Frontal cortex (tissue), 4 donors: ENCODE measurements at places on chromosomes 5 and 9.

DNA sequence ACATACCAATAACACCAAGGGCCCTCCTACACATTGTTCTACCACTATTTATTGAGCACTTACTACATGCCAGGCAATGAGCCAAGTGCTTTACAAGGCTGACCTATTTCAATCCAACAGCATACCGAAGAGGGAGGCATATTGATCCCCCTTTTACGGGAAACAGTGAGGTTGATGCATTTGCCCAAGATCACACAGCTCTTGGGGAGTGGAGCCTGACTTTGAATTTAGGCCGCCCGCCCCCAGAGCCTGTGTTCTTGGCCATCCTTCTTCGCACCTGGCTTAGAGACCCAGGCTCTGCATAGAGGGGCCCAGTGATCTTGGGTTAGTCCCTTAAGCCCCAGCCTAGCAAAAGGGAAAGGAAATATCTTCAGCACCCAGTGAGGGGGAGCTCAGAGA lies 158.1 kb upstream of the IER5L start:
- DNase-seq = no peak

DNA sequence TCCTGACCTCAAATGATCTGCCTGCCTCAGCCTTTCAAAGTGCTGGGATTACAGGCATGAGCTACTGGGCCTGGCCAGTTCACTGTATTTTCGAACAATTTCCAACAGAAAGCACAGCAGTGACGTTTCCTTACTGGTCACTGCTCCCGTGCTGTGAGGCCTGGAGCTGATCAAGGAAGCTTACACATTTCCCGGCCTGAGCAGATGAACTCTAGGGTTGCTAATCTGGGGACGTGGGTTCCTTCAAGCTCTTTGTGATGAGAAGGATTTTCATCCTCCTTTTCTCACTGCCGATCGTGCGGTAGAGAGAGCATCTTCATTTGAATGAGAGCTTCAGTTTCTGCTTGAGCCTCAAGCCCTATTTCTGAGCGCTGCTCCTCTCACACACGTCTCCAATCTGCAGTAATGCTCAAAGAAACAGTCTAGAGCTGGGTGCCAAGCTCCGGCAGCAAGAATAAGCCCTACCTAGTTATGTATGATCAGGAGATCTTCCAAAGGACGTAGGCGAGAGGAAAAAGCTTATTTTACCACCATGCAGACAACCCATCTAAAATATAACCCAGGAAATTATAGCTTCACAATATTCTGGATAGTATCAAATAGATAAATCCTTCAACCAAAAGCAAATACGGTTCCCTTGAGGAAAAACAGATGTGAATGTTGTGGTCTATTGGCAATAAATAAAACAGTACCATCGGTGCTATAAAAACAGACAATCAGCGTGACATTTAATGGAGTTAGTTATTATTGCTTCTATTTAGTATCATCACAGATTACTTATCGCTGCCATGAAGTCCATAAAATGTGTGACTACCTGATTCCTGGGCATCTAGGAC lies 7.3 kb upstream of the SPATA24 start:
- no peak for DNase-seq

DNA sequence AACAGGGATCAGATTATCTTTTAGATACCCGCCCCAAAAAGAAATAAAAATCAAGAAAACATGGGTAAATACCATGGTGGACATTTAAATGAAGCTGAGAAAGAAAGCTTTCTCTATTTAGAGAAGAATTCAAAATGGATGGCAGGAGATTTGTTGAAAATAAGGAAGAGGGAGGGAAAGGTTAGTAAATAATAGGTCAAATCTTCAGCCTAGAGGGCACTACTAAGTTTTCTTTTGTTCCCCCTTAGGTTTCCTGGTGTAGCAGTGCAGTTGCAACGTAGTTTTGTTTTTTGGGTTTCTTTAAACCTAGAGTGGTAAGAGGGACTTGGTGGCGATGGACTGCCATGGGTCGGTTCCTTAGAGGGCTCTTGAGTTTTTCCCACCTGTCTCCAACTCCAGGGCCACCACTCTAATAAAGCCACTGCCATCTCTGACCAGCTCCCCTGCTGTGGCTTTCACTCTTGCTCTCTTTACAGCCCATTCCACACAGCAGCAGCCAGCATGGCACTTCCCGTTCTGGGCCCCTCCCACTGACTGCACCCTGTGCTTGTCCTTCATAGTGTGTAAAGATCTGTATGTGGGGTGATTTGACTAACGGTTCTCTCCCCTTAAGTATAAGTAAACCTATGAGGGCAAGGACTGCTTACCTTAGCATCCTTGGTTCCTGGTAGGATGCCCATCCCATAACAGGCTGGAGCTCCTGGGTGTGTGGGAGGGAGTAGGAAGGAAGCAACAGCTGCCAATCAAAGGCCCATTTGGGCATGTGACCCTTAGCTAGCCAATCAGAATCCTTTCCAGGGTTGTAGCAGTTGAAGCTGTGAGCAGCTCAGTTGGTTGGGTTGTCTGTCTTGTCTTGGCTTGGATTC lies 118.3 kb downstream of the SLC1A3 start:
- DNase-seq = no peak

- DNase-seq = peak; percentile 98
Measured at GRCh38 chr5:6713274-6714225, at the start of gene TENT4A. TSS of gene TENT4A (plus strand) at chr5:6713432. CDS start at chr5:6713984, 552 bp downstream.

DNA sequence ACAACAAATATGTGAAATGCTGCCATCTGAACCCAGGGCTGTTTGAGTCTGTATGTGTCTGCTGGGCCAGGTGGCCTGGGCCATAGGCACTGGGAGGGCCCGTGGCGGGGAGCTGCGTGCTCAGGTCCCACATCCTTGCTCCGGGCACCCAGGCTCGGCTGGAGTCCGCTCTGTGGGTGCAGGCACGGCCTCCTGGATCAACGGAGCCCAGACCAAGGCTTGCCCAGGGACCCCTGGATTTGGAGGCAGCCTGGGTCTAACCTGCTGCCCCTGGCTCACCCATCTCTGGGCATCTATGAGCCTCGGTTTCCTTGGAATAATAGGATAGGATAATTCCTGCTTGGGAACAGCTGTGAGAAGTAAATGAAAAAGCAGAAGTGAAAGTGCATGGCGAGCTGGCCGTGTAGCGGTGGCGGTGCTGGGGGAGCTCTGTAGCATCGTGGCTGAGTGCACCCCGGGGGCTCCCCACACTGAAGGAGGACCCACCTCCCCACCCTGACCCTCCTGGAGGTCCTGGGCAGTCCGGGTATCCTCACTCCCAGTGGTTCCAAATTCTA lies 1.2 kb downstream of the CDHR2 start:
- no peak for DNase-seq

- DNase-seq = no peak
Measured at GRCh38 chr5:56565644-56566043, 249.7 kb upstream of the MAP3K1 start.

DNA sequence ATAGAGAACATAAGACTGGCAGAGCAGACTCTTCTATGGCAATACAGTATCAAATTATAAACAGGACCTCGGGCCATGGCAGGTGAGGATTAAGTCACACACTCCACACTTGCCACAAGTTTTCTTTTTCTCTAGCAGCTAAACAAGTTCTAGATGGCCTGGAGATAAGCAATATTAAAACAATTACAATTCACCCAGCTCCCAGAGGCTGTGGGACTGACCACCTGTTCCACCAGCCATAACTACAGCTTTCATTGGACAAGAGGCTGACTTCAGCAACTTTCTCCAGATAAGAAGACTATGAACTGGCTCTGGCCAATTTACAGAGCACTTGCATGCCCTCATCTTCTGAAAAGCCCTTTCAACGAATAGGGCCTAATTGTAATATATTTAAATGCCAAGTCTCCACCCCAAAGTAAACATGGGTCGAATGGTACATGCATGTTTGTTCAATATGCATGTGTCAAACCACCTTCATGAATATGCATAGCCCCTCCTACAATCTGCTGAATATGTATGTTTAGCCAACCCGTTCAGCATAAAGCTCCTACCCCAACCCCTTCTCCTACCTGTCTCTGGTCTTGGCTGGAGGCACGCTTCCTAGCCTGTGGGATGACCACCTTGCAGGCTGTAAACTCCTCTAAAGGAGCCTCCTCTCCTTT lies 6.1 kb upstream of the CFAP157 start:
- DNase-seq = no peak

DNA sequence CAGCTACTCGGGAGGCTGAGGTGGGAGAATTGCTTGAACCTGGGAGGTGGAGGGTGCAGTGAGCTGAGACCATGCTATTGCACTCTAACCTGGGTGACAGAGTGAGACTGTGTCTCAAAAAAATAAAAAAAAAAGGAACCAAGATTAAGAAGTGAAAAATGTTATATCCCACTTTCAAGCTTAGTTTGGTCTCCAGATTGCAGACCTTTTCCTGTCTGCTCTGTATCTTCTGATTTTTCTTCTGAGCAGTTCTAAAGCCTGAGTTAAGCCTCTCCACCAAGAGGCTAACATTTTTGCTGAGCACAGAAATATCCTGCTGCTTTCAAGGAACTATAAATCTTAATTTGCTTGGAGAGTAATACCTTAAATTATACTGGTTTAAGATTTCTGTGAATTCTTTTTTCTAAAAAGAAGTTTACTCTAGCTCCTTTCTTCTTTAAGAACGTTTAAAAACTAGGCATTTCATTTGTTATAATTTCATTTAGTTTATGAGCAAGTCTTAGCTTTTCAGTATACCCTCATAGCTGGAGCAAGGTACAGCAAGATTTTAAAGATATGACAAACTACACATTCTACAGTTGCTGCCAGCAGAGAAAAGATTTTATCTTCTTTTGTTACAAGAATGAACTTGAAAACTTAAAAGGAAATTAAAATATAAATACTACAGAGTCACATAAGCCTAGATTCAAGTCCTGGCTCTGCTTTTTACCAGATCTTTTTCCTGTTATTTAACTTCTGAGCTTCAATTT lies 55.0 kb downstream of the GARNL3 start:
- no peak for DNase-seq

DNA sequence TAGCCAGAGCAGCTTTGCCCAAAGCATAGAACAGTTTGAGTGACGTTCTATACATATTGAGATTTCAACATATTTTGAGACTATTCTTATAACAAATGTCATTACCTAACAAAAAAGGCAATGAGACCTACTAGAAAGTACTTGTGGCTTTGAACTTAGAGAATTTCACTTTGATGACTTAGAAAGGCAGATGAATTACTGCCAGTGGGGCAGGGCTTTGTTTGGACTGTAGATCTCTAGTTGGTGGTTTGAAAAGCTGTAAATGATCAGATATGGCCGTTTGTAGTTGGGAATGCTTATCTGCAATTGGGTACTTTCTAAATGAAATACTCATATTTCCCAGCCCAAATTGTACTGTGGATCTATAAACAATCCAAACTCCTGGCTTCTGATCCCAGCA lies 28.1 kb downstream of the SOX30 start:
- DNase-seq = no peak

DNA sequence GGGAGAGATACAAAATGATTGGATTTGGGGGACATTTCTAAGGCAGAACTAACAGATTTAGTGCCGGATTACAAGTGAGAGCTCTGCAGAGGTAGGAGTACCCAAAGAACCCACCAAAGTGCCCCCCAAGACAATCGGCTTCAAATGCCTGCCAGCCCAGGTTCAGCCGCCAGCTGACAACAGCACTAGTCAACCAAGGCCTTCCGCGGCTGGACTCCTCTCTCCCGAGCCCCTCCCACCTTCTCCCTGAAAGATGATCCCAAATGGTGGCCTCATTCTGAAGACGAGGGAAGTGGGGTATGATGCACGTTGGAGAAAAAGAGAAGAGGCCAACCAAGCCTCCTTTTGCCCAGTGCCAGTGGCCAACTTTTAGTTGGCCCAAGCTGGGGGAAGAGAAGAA lies 210.4 kb upstream of the SLC30A5 start:
- no peak for DNase-seq

GRCh38 chr5:8842971-8843551 lies 702.8 kb downstream of the SEMA5A start:
- DNase-seq = peak; percentile 52

DNA sequence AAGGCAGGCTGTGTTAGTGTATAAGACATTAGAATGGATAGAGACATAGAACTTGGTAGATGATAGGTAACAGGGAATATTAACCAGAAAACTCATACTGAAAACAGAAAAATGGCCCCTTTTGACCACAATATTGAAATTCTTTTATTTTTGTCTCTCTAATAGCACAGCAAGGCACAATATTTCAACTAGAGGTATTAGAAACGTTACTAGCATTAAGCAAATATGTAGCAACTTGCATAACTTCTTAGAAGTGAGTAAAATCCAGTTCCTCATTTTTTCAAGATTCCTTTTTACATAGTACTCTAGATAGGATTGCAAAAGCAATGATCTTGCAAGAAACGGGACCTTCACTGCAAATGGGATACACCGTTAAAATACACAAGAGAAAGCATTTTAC lies 102.7 kb upstream of the VCAN start:
- no peak for DNase-seq

DNA sequence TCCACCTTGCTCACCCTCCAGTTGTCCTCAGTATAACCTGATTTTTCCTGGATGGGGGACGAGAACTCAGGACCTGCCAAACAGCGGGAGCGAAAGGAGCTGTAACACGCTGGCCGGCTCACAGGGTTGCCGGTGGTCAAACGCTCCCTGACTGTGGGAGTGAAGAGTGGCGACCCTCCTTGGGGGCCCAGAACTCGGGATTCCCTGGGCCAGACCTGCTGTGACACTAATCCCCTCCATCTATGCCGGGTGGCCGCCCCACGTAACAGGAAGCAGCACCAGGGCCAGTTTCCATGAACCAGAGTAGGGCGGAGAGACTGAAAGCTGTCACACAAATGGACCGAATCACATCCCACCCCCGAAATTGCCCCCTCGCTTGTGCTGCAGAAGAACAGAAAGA lies 1809.2 kb upstream of the ACO1 start:
- no peak for DNase-seq

DNA sequence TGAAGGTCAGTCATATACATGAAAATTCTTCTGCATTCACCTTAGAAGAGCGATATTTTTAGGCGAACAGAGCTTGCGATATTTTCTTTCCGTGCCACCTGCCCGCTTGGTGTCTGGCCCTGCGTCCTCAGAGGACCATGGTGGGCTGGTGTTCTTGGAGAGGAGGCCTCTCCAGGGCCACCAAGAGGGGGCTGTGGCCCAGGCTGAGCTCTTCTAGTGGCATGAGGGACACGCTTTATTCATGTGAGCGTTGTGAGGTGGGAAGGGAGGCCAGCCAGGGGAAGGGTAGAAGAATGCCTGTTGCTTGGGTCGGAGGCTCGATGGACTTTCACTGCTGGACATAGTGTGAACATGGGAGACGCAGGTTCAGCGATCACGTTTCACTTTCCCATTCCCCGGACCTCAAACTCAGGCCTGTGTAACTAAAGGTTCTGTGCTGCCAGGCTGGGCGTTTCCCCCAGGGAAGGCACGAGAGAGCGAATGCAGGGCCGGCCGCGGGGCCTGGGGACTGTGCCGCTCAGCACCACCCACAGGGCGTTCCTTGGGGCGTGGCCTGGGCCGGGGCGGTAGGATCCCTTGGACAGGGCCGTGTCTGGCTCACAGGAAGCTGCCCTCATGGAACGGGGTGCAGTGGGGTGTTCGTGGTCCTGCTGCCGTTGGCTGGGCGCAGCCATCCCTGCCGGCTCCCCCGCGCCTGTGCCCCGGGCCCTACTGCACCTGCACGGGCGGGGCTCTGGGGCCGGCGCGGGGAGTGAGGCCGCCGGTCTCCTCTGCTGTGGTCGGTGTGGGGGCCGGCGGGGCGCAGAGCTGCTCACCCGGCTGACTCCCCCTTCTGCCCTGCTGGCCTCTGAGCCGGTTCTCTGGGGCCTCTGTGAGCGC lies 40.7 kb upstream of the CLPTM1L start:
- DNase-seq = peak; percentile 79
